ENCODE measurements at places on chromosomes 2 and 18. TPM values are rescaled to one million over a fixed set of nuclear protein-coding genes. Genes with fewer than 3 reads are reported as not detected.

ALLC gene
- not detected for total RNA-seq

LOXHD1 gene
- total RNA-seq = 0.62 TPM

- H3K4me1 ChIP-seq = peaks cover 21% of the 10 kb centered on the region
- no peaks in the 10 kb centered on the region for H3K36me3 ChIP-seq
- no peak for DNase-seq
- peak overlapping the region; percentile 91 for H3K27ac ChIP-seq
- no peaks in the 10 kb centered on the region for H3K27me3 ChIP-seq
- no peak overlapping the region for H3K4me3 ChIP-seq
These were observed 41.9 kb downstream of the ZNF516 start for GRCh38 chr18:76453057-76453561.

DNA sequence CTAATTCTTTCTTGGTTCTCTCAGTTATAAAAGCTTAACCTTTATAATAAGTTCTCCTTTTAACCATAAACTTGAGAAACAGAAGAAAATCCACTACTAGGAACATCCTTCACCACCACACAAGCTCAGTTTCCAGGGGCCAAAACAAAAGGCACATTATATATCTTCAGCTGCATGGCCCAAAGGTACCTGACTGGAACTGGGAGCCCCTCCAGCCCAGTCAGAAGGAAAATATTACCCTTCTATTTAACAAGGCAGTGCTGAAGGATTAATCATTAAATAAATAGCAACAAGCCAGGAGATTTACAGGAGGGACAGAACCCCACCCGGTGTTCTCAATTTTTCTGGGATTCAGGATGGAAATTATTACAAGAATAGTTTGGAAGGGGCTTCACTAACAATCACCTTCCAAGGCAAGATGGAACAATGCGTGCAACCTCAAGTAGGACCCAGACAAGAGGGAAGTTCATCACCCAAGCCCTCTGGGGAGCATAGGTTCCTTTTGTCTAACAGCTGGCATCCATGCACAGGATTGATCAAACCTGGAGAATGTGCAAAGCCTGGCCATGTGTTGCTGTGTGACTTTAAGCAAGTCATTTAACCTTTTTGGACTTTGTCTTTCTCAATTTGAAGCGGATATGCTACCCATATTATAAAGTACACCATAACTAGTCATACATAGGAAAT is 159.6 kb upstream of the SETBP1 start:
- no peak overlapping the region for H3K27ac ChIP-seq
- H3K4me3 ChIP-seq = no peak overlapping the region
- no peaks in the 10 kb centered on the region for H3K36me3 ChIP-seq

DNA sequence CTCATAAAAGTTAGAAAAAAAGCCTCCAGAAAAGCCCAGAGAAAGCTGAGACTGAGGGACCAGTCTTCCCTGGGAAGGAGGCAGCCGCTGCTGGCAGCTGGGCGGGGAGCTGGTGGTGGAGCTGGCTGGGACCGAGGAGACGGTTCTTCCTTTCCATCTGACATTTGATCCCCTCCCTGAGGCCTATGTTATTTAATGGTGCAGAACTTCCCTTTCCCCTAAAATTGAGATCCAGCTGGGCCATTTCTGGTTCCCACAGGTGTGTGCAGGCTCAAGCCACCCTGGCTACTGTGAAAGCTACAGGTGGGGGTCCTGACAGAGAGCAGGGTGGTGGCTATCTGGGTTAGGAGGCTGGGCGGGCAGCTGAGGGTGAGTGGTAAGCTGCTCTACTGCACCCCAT is 81.5 kb upstream of the FZD7 start:
- no peak overlapping the region for H3K27ac ChIP-seq
- H3K36me3 ChIP-seq = no peaks in the 10 kb centered on the region
- H3K27me3 ChIP-seq = no peaks in the 10 kb centered on the region
- no peak overlapping the region for H3K4me3 ChIP-seq

DNA sequence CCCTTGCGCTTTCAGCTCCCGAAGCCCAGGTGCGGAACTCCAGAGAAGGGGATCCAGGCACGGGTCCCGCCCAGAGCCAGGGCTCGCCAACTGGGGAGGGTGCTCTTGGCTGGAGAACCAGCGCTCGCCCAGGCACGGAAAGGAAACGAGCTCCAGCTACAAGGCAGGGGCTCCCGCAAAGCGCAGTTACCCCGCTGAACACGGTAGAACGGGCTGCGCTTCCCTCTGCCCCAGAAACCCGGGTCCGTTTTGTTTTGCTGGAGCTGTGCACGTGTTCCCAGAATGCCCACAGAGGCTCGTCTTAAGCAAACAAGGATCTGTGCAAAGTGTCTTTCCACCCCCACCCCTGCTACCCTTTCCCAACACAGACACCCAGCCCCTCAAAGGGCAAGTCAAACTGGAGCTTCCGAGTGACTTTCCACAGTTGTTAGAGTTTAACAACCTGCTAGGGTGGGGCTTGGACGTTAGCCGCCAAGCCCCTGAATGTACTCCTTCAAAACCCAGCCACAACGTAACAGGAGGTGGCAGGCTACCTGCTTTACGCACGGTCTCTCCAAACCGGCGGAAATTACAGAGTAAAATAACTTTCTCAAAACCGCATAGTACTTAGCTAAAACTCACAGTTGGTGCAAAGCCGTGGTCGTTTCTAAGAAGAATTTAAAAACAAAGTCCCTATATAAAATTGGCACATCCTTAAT is 775 bp downstream of the RNF125 start:
- H3K4me3 ChIP-seq = peak overlapping the region; percentile 50
- no peaks in the 10 kb centered on the region for H3K36me3 ChIP-seq
- H3K27me3 ChIP-seq = no peaks in the 10 kb centered on the region

GRCh38 chr2:164960159-164960558 is 4.8 kb upstream of the SLC38A11 start:
- no peak for DNase-seq
- H3K4me3 ChIP-seq = no peak overlapping the region
- H3K27me3 ChIP-seq = no peaks in the 10 kb centered on the region
- H3K27ac ChIP-seq = no peak overlapping the region
- no peaks in the 10 kb centered on the region for H3K36me3 ChIP-seq

DNA sequence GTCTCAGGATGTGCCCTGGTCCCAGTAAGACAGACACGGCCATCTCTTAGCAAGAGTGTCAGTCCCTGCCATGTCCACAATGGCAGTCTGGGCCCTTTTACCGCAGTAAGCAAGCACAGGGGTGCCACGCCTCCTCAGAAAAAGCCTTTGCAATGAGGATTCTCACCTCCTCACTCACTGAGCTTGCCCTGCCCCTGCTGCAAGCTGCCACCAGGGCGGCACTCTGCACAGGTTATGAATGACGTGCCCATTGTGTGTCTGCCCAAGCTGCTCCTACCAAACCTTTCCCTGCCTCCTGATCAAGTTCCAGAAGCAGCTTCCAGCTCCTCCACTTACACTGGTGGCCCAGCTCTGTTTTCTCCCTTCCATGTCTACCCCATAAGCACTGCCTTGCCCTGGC is 23.3 kb downstream of the ERCC3 start:
- H3K4me3 ChIP-seq = no peak overlapping the region
- H3K27ac ChIP-seq = no peak overlapping the region
- no peaks in the 10 kb centered on the region for H3K27me3 ChIP-seq
- no peaks in the 10 kb centered on the region for H3K36me3 ChIP-seq
- H3K4me1 ChIP-seq = no peaks in the 10 kb centered on the region

DNA sequence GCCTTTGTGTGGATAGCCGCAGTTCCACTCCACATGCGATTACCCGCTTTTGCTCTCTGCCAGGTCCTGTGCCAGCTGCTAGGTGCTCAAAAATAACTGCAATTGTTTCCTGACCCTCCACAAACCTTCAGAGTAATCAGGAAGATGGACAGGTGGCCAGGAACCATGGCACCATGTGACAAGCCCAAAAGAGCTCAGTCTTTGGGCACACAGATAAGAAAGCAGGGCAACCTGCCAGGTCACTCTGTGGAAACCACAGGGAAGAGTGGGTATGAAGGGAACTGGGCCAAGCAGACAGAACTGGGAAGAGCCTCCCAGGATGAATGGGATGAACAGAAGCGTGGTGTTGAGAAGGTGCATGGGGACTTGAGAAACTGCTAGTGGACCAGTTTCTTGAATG is 79.4 kb upstream of the AGAP1 start:
- H3K4me1 ChIP-seq = no peaks in the 10 kb centered on the region
- no peak overlapping the region for H3K27ac ChIP-seq
- H3K36me3 ChIP-seq = no peaks in the 10 kb centered on the region
- no peak for DNase-seq

Measured in uterus (tissue), 4 donors.